Epithelial cell of proximal tubule (primary cell): ENCODE measurements at places on chromosomes 3 and 15. TPM values are rescaled to one million over a fixed set of nuclear protein-coding genes. Genes with fewer than 3 reads are reported as not detected.

The NISCH gene
- 27.8 and 40.8 TPM in 2 replicates for total RNA-seq

The TRPM1 gene
- not detected in 2 replicates for total RNA-seq

The CIB2 gene
- total RNA-seq, result 10.1 and 17.9 TPM in 2 replicates

DNA sequence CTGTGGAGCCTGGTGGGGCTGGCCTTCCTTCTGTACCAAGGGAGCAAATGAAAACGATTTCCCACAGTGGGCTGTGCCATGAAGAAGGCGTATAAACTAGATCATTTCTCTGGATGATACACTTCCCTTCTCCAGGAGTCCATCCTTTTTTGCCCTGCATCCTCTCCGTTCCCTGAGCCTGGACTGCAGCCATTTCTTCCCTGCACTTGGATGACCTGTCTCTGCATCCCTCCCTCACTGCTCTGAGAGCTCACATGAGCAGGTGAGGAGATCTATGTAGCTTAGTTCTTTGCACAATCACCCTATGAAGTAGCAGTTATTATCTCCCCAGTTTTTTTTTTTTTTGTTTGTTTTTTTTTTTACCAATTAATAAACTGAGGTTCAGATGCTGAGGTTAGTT, 46.7 kb downstream of the IQSEC1 start:
- no peak for DNase-seq

GRCh38 chr3:64798316-64798715, 110.5 kb upstream of the ADAMTS9 start:
- DNase-seq, result no peak

DNA sequence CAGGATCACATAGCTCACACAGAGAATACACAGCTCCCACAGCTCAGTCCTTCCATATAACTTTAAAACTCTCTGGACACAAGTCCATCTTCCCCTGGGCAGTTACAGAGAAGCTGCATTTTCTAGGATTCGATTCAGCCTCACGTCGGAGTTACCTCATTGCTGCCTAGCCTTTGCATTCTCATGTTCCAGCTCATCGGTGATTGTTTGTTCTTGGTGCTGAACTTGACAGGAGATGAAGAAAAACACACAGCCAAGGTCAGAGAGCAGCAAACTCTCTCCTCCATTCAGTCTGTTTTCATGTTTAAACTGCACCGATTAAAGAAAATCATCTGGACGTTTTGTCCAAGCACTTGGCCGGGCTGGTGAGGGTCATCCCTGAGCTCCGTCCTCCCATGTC, 375.5 kb upstream of the CFAP20DC start:
- DNase-seq, result no peak

GRCh38 chr15:34353627-34354026, 10.5 kb downstream of the NUTM1 start:
- DNase-seq, result no peak

DNA sequence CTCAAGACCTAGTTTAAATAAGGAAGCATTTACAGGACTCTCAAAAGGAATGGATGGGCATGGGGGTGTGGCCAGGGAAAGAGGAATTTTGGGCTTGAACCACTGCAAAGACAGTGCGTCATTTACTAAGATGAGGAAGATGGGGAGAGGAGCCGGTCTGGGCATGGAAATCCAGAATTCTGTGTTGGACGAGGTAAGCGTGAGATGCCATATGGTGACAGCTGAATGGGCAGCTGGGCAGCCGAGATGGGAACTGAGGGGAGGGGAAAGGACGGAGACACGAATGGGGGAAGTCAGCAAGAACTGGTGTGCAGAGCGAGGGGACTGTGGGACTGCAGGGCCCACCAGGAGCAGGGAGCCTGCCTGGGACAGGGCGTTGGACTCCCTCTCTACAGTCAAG, 24.2 kb downstream of the TMEM44 start:
- no peak for DNase-seq
